Stimulated activated CD4-positive, alpha-beta T cell treated with anti-CD3 and anti-CD28 coated beads, Interleukin-2, amount 100 ng/mL, for 24 hours (primary cell): ENCODE measurements at places on chromosomes 6 and 20.

DNA sequence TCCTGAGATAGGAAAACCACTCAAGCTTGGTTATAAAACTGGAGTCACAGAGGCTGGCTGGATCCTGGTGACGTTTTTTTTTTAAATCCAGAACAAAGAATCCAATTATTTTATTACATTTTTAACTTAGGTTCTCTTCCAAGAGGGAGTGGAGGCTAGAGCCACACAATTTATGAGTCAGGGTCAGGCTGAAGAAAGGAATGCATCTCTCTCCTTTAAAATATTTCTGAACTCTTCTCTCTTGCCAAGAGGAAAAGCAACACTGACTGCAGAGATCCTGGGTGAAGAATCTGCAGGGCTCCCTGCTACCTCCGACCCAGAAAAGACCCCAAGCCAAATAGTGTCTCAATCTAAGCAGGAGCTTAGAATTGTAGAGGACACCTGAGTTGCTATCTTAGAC is 88.5 kb upstream of the SSTR4 start:
- DNase-seq: no peak

DNA sequence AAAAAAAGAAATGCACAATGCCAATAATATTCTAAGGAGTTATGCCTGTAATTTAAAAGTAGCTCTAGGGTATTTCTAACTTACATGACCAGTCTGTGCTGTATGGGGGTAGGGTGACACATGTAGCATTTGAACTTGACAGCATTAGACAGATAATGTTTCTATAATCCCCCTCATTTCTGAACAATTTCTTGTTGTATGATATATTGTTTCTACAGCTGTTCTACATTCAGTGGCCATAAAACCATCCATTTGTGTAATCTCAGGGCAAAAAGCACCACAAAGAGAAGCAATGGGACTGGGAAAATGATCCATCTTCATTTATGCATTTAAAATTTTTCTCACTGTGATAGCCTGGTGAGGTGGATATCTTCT is 767.8 kb downstream of the TFAP2A start:
- no peak for DNase-seq

- DNase-seq: no peak
Observed at GRCh38 chr20:16353417-16353781, 219.8 kb downstream of the KIF16B start.

- DNase-seq: no peak
Observed at GRCh38 chr20:57500962-57501361, 24.0 kb downstream of the CTCFL start.

GRCh38 chr20:60573003-60573680 is 614.9 kb downstream of the CDH26 start:
- DNase-seq: no peak

- no peak for DNase-seq
Observed at GRCh38 chr20:23654717-23655116, 17.0 kb upstream of the CST3 start.

DNA sequence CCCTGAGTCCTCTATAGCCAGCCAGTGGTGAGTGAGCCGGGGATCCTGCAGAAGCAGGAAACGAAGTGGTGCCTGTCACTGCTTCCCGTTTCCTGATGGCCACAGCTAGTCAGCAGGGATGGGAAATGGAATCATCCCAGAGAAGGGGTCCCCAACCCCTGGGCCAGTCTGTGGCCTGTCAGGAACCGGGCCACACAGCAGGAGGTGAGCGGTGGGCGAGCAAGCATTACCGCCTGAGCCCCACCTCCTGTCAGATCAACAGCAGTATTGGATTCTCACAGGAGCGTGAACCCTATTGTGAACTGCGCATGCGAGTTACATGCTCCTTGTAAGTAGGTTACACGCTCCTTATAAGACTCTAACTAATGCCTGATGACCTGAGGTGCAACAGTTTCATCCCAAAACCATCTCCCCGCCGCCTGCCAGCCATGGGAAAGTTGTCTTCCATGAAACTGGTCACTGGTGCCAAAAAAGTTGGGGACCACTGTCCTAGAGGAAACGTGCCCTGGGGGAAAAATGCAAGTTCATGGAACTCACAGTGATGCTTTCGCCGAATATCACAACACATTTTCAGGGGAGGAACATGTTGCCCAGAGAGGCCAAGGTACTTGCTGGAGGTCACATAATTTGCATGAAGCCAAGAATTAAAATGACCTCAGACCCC is 113.8 kb downstream of the JPH2 start:
- DNase-seq: no peak

- no peak for DNase-seq
Observed at GRCh38 chr20:62864207-62864606, 2.6 kb upstream of the TCFL5 start.

- DNase-seq: no peak
Observed at GRCh38 chr20:50041246-50041873, 58.6 kb downstream of the SNAI1 start.

DNA sequence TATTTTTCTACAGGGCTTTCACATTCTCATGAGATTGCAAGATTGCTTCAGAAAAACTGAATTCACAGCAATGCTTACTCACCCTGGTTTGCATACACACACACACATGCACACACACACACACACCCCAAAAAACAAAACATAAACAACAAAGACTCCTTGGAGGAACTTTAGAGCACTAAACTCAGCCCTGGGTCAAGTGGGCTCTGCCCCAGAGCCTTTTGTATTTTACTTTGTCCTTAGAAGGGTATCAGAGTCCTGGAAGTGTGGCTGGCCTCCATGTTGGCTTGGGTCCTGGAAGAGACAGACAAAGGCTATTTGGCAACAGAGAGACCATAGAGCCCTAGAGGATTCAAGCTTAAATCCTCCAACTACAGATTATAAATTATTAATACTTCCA is 8.0 kb upstream of the CST9 start:
- no peak for DNase-seq

GRCh38 chr6:112044856-112045255 is 9.0 kb upstream of the CCN6 start:
- DNase-seq: no peak

GRCh38 chr6:111759836-111760785 is 113.1 kb downstream of the FYN start:
- DNase-seq: peak; percentile 48

GRCh38 chr6:44078827-44079671 is 48.2 kb downstream of the MRPL14 start:
- DNase-seq: peak; percentile 80

DNA sequence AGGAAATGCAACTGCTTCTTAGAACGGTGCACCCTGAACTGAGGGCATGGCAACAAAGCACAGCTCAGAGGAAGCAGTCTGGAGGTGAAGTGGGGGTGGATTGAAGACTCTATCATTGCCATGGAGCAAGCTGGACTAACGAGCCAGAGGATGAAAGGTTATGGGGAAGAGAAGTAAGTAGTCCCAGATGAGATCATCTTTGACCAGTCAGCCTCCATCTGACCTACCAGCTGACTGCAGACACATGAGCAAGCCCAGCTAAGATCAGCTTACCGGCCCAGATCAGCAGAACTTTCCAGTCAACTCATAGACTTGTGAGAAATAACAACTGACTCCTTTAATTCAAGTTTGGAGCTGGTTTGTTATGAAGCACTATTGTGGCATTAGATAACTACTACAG is 9.1 kb upstream of the JAG1 start:
- DNase-seq: no peak

DNA sequence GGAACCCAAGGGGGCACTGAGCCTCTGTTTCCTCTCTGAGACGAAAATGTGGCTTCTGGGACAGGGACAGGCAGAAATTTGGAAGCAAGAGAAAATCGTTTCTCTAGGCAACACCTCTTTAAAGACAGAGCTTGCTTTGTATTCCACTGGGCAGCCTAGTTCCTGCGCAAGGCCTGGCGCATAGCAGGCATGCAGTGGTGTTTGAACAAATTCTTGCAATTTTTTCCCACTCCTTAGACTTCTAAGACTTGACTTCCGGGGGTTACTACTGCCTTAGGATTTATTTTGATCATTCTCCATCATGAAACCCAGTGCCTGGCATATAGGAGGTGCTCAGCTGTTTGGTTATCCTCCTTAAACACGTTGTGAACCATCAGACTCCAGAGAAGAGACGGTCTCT is 249.0 kb upstream of the KCNG1 start:
- DNase-seq: no peak

DNA sequence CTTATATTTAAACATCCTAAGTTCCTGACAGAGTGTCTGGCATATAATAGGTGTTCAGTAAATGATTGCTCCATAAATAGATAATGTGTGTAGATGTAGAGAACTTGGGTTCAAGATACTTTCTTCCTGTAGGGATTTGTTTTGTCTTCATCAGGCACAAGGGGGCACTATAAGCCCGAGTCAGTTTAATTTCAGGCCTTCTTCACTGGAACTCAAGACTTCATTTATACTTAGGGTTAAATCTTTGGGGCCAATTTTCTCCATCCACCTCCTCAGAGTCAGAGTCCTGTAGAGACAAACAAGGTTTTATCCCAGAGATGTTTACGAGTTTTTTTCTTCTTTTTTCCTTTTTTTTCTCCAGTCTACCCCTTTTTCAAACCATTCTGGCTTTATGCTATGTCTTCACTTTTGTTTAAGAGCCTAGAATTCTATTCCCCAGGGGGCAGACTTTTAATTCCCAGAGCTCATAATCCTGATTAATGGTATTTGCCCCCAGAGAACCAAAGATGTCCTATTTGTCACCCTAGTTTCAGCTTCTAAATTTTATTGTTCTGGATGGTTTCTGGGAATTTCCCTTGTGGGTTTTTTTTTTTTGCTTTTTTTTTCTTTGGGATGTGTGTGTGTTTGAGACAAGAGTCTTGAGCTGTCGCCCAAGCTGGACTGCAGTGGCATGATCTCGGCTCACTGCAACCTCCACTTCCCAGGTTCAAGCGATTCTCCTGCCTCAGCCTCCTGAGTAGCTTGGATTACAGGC is 88.4 kb downstream of the HFE start:
- DNase-seq: peak; percentile 52
